Astrocyte of the spinal cord (primary cell): ENCODE measurements at places on chromosomes 6 and 20.

GRCh38 chr6:166786704-166787293, 159.7 kb upstream of the RPS6KA2 start:
- peak; percentile 67 for DNase-seq

- no peak for DNase-seq
These were observed 63.3 kb downstream of the PLCG1 start for GRCh38 chr20:41200446-41201202.

- DNase-seq: peak; percentile 58
These were observed 133.7 kb upstream of the GMDS start for GRCh38 chr6:2378891-2379652.

- DNase-seq: peak; percentile 63
These were observed 394.8 kb upstream of the NOX3 start for GRCh38 chr6:155850408-155850841.

DNA sequence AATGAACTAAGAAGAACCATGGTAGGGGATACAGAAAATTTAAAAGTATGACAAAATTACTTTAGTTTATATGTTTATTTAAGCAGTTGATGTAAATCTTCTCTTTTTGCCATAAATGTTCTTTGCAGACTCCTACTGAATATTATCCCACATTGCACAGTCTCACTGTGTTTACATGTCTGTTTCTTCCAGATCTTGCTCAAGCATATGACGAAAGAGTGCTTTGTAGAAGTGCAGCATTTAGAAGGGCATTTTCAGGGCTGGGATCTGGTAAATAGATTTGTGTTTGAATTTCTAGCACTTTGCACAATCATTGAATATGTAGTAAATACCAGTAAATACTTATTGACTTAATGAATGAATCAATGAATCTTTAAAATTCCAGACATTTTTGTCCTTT, 152.0 kb upstream of the EPHA7 start:
- no peak for DNase-seq

DNA sequence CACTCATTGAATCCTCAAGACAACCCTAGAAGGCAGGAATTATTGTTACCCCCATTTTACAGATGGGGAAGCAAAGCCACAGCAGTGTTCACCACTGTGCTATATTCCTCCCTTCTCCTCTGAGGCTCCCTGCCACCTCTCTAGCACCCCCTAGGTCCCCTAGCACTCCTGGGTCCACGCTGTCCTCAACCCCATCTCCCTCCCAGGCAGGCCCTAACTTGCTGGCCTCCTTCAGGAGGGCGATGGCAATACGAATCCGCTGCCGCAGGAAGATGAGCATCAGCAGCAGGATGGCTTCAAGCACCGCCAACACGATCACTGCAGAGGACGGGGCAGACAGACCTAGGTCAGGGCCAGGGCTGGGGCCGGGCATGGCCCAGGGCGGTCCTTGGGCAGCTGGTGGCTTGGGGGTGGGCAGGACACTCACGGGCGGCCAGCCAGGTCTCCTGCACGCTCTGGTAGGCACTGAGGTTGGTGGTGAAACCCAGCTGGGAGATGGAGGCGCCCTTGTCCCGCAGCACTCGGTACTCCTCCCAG, 7.8 kb upstream of the NEU1 start:
- DNase-seq: no peak

- no peak for DNase-seq
These were observed 43.5 kb downstream of the IBTK start for GRCh38 chr6:82204020-82204419.

DNA sequence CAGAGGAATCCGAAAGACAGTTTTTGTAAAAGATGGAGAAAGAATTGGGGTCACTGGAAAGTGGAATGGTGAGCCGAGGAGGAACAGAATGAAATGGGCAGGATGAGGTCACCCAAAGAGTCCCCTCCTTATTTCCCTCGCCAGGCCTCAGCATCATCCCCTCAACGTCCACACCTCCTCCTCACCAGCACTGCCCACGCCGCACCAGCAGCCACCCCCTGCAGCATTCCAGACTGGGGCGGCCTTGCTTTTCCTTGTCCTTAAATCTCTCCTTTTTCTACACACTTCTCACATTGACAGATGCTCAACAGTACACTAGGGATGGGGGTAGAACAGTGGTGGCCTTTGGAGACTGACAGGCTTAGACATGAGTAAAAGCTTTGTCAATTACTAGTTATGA, 363.1 kb upstream of the NOX3 start:
- no peak for DNase-seq

GRCh38 chr6:104407957-104408356, 451.8 kb downstream of the HACE1 start:
- DNase-seq: no peak

- DNase-seq: no peak
These were observed 11.2 kb upstream of the BHLHE23 start for GRCh38 chr20:63017826-63018411.

- no peak for DNase-seq
These were observed 10.6 kb downstream of the RBM24 start for GRCh38 chr6:17291778-17292177.

DNA sequence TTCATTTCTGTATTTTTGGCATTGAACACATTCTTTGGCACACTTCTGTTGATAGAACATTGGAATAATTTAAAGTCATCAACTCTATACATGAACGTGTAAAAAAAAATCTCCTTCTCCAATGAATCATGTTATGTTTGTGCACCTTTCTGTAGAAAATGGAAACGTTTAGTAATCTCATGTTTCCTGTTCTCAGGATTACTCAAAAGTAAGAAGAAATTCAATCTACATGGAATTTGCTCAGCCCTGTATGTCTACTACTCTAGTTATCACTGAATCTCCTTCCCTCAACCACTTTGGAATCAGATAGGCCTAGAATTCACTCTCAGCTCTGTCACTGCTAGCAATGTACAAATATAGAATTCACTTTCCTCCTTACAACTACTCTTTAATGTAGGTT, 103.6 kb downstream of the COL21A1 start:
- DNase-seq: no peak

- DNase-seq: no peak
These were observed 314.8 kb downstream of the QKI start for GRCh38 chr6:163729127-163729872.

DNA sequence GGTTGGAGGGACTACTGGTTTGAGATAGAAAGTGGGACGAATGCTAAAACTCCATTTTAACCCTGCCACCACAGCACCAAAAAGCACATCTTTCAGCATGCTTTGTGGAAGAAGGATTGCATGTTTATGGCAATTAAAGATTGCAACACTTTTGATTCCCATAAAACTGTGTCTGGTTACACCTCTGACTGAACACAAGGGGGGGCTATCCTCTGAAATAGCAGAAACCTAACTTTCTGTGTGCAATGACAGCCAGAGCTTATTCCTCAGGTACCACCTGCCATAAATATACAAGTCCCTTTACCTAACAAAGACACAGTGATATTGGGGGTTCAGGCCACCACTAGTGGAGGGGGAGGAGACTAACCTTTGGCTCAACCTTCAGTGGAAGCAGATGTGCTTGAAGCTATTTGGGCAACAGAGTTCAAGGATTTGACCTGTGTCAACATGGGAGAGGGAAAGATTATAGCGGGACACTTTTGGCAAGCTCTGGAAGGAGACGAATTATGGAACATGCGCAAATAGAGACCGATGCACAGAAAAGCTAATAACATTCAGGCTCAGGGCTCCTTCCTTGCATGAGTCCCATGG, 9.6 kb upstream of the PLG start:
- no peak for DNase-seq

DNA sequence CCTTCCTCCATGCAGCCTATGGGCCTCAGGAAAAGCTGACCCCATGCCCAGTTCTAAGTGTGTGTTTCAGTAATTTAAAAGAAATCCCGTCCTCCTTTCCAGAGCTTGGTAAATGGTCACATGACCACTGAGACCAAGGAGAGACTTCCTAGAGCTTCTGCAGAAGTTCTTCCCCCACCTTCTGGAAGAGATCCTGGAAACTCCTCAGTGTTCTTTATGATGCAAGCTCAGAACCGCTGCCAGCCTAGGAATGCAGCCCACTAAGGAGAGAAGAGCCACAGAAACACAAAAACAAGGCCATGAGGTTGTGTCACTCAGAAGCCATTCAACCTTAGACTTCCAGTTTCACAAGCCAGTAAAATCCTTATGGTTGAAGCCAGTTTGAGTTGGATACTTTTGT, 348.4 kb downstream of the TPBG start:
- DNase-seq: peak; percentile 18

GRCh38 chr20:58811334-58811733, 39.4 kb downstream of the GNAS-AS1 start:
- DNase-seq: no peak

- DNase-seq: no peak
These were observed 16.7 kb downstream of the CBFA2T2 start for GRCh38 chr20:33506576-33506975.

DNA sequence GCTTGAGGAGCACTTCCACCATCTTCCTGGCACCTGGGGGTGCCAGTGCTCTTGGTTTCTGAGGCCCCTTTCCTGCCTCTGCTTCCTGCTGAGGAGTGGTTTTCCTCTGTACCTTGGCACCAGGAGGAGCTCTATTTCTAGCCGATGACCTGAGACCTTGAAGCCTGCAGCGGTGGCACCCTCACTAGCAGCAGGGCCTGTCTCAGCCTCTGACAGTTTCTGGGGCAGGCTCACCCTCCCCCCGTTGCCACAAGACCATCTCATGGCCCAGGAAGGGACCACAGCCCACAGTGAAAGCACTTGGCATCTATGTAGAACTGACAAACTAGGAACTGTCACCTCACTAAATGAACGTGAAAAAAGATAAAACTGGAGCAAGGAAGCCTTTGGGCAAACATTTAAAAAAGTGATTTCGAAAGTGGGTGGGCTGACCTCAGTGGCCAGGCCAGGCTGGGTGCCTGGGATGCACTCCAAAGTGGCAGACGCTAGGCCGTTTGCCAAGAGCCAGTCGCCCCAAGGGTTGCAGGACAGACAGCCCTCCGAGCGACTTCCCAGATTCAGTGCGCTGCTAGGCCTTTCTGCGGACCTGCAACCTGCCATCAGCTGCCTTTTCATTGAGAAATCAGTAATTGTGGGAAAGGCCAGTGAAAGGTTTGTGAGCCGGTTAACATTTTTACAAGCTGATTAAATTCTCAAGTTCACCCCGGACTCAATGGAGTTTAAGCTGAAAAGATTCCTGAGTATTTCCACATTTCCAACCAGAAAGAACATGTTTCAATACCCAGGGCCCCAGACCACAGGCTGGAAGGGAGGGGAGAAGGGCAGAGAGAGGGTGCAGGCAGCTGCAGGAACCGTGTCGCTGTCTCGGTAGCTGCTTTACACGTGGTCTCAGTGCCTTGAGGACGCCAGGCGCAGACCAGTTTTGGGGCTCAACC, 303.7 kb downstream of the ESR1 start:
- peak; percentile 35 for DNase-seq

DNA sequence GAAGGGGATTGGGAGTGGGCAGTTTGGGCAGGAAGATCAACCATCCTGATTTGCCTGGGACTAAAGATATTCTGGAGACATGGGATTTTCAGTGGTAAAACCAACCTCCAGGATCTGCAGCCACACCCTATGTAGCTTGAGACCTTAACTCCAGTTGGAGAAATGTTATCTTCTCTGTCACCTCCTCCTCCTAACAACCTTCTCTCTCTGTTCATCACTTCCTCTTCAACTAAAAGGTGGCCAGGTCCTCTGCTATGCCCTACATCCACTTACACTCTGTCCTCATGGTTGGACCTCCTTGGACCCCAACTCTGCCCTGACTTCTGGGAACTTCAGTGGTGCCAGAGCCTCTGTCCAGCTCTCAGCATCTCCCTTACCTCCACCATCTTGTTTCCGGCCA, 42.0 kb upstream of the SLC9A8 start:
- no peak for DNase-seq

DNA sequence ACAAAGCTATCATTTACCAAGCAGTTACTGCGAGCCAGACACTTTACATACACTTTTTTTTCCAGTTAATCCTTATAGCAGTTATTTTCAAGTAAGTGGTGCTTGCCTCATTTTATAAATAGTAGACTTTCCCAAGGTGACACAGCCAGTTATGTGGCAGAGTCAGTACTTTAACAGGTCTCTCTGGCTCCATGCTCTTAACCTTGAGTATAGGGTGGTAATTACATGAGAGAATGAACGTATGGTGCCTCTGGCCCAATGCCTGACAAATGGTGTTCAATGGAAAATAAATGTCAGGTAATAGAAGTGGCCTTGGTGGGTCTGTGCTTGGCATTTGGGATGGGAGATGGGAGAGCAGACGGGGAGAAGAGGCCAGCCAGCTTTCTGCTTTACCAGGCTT, 316.3 kb downstream of the SLC35F1 start:
- no peak for DNase-seq

DNA sequence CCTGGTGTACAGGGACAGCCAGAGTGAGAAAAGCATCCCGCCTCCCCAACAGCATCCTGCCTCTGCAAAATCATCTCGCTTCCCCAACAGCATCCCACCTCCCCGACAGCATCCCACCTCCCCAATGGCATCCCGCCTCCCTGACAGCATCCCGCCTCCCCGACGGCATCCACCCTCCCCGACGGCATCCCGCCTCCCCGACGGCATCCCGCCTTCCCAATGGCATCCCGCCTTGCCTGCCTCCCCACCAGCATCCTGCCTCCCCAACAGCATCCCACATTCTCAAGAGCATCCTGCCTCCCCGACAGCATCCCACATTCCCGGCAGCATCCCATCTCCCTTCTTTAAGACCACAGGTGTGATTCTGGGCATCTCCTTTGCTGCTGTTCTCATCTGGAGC, 46.0 kb upstream of the NXT1 start:
- no peak for DNase-seq

DNA sequence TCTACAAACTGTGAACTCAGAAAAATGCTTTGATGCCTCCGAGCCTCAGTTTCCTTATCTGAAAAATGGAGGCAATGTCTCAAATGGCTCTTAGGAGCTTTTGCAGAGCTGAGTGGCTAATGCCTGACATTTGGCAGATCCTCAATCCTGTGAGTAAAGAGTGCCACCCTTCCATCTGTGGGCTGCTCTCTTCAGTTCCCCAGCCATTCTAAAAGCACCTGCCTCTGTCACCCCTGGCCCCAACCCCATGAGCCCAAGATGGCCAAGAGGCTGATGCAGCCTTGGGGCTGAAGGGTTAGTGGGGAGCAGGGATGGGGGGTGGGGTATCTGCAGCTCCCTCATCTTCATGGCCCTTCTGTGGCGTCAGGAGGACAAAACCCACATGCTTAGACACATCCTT, 14.5 kb upstream of the GUCA1A start:
- no peak for DNase-seq

GRCh38 chr20:24108581-24108980, 120.0 kb upstream of the GGTLC1 start:
- no peak for DNase-seq

- no peak for DNase-seq
These were observed 368.5 kb upstream of the SPTLC3 start for GRCh38 chr20:12640251-12640650.

- DNase-seq: no peak
These were observed 26.4 kb upstream of the TMX4 start for GRCh38 chr20:8045946-8046345.

GRCh38 chr20:1945134-1945618, 48.7 kb downstream of the PDYN start:
- no peak for DNase-seq
